Choroid plexus epithelial cell (primary cell): ENCODE measurements at places on chromosomes 11 and 22.

GRCh38 chr22:28978158-28978557, 83.5 kb downstream of the C22orf31 start:
- DNase-seq = peak; percentile 54

DNA sequence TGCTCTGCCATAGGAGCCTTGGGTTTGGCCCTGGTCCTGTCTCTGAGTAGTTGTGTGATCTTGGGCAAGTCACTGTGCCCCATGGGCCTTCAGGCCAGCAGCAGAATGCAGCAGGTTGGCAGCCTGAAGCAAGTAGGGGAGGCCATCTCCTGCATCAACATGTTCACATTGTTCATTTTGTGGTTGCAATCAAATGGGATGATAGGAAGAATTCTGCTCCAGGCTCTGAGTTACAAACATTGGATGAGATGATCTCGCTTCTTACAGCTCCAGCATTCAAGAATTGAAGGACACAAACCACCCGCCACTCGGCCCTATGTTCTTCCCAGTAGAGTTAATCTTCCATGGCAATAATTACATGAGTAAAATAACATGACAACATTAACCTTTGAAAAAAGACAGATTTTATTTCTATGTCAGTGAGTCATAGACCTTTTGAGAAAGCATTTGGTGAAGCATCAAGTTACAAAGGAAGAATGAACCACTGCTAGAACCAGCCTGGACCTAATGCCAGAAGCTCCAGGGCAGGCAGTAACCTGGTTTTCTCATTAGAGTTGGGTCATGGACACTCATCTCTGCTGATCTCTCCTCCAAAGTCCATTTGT, 308.3 kb upstream of the NCAM1 start:
- DNase-seq = peak; percentile 74

DNA sequence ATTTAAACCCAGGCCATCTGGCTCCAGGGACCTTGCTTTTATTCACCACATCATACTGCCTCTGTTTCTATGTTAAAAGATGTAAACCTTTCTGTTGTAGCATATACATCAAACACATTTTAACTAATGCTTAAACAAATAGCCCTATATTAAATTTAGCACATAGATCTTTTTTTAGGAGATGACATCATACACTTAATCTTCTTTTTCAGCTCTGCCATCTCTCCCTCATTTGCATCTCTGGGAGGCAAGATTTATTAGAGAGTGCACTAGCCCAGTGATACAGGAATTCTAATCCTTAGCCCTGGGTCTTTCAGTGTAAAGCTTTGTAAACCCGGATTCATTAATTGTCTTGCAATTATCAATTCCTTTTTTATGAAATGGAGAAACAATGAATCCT, 13.6 kb downstream of the OR5D16 start:
- no peak for DNase-seq

GRCh38 chr11:100857236-100858005, 170.3 kb downstream of the ARHGAP42 start:
- DNase-seq = peak; percentile 23

- no peak for DNase-seq
Measured at GRCh38 chr11:5277807-5278382, 8.2 kb upstream of the HBE1 start.

- DNase-seq = no peak
Measured at GRCh38 chr22:47022075-47022473, 259.6 kb downstream of the TBC1D22A start.

GRCh38 chr11:127114035-127114434, 113.5 kb upstream of the KIRREL3 start:
- DNase-seq = no peak

GRCh38 chr22:23109441-23109978, 32.3 kb downstream of the RSPH14 start:
- no peak for DNase-seq

- peak; percentile 75 for DNase-seq
Measured at GRCh38 chr11:100878474-100878873, 191.4 kb downstream of the ARHGAP42 start.

GRCh38 chr22:19669570-19669969, 44.7 kb upstream of the SEPTIN5 start:
- no peak for DNase-seq

DNA sequence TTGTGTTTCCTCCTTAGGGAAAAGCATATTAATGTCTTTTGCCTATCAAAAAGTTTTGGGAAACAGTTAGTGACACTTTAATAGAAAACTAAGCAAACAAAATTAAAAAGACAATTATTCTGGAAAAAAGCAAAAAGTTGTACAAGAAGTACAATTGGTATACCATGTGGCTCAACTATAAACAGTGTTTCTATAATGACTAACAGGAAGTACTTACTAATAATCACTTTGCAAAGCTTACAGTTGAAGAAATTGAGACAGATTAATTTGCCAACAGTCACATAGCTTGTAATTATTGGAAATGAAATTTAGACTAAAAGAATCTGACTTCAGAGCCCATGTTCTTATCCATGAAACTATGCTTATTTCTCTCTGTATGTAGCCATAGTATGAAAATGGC, 24.7 kb downstream of the PPME1 start:
- DNase-seq = peak; percentile 5

DNA sequence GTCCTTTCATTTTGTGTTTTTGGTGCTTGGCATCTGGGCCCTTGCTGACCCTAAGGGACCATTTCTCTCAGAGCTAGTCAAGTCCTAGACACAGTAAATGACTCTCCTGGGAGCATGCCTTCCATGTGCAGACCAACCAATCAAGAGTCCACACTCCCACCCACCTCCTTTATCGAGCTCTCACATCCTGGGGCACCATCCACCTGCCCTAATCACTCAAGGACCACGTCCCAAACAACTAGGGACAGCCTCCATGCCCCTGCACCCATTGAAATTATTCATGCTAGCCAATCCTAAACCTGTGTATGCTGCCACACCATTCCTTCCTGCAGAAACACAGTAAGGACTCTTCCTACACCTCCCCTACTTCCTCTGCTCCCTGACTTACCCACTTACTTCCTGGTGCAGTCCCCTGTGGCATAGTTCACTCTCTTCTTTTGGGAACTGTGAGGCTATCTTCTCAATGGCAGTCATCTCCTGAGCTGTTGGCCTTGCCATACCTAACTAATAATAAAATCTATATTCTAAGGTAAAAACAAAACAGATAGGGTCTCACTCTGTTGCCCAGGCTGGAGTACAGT, 6.4 kb upstream of the SAA2 start:
- no peak for DNase-seq

- DNase-seq = no peak
Measured at GRCh38 chr11:116335078-116335477, 437.7 kb downstream of the BUD13 start.

- peak; percentile 92 for DNase-seq
Measured at GRCh38 chr11:72724851-72725723, 27.1 kb downstream of the ARAP1 start.

DNA sequence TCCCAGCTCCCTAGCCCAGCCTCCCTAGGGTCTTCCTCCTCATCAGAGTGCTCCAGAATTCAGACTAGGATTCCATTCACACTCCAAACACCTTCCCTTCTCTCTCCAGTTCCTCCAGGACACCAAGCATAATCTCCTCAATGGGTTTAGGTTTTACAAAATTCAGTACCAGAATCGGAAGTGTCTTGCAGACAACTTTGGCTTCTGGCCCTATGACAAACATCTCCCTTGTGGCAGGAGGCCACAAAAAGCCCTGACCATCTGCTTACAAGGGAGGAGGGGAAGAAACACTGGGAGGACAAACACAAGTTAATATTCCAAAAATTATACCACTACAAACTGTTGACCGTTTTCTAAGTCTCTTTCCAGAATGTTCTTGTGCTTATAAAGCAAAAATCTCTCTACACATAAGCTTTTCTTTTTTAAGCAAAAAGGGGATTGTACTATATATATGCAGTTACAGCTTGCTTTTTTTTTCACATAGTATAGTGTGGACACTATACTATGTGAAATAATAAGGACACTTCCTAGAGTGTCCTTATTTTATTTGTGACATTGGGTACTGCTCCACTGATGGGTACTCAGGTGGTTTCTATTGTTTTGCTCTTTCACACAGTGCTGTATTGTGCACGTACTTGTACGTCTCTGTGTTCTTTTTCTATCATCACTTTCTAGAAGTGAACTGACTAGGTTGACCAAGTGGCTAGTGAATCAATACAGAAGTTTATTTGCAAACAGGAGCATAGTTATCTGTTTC, 78.7 kb downstream of the BDNF start:
- peak; percentile 17 for DNase-seq

GRCh38 chr11:122729139-122729538, 73.6 kb downstream of the UBASH3B start:
- no peak for DNase-seq

- DNase-seq = peak; percentile 90
Measured at GRCh38 chr22:37561212-37562048, 1.1 kb downstream of the CDC42EP1 start.

DNA sequence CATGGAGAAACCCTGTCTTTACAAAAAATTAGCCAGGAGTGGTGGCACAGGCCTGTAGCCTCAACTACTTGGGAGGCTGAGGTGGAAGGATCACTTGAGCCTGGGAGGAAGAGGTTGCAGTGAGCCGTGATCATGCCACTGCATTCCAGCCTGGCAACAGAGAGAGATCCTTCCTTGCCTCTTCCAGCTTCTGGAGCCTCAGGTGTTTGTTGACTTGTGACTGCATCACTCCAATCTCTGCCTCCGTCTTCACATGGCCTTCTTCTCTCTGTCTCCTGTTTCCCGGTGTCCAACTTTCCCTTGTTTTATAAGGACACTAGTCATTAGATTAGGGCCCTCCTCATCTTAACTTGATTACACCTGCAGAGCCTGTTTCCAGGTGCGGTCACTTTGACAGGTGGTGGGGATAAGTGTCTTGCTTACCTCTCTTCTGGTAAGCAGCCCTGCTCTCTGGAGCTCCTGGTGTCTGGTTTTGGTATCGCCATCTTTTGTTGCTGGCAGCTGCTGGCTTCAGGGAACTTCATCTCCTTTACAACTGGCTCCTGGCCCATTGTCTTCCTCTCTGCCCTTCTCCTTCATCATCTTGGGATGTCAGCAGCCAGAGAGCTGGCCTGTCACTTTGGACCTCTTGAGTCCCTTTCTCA, 8.2 kb upstream of the USP2 start:
- DNase-seq = peak; percentile 39

- peak; percentile 65 for DNase-seq
Measured at GRCh38 chr11:65116370-65117205, 913 bp downstream of the ZNHIT2 start.

DNA sequence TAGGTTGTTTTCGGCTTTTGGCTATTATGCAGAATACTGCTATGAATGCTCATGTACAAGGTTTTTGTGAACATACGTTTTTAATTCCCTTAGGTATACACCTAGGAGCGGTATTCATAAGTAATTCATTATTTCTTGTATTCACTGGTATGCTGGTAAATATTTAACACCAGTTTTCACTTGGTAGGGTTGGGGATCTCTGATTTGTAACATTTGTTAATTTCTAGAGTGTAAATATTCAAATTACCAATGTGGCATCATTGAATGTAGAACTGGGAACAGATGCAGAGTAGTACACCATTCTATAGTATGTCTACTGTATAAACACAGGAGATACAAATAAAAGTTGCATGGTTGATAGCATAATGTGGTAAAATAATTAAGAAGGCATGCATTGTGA, 16.3 kb downstream of the GVQW3 start:
- no peak for DNase-seq

- peak; percentile 93 for DNase-seq
Measured at GRCh38 chr11:587978-588380, 11.7 kb downstream of the PHRF1 start.

GRCh38 chr11:74731301-74732094, at the start of gene CHRDL2:
Gene CHRDL2, minus strand, starts transcription at chr11:74731426. Its CDS starts 538 bp downstream, at chr11:74730888.
- DNase-seq = peak; percentile 46

GRCh38 chr11:113806406-113806805, 26.8 kb downstream of the CLDN25 start:
- DNase-seq = peak; percentile 53
